Choroid plexus epithelial cell (primary cell): ENCODE measurements at places on chromosomes 2 and 18.

DNA sequence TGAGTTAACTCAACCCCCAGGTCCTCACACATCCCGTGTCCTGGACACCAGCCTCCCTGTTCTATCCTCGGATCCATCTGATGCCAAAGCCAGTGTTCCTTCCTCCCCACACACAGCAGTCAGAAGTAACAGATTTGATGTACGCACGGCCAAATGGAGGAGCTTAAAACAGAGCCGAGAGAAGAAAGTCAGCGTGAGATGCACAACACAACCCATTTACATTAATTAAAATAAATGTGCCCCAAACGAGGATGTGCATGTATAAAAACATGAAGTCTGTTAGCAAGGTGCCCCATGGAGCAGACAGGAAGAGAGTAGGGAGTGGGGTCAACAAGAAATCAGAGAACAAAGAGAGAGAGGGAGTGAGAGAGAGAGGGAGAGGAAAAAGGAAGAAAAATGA, 191.2 kb downstream of the HAUS1 start:
- no peak for DNase-seq

DNA sequence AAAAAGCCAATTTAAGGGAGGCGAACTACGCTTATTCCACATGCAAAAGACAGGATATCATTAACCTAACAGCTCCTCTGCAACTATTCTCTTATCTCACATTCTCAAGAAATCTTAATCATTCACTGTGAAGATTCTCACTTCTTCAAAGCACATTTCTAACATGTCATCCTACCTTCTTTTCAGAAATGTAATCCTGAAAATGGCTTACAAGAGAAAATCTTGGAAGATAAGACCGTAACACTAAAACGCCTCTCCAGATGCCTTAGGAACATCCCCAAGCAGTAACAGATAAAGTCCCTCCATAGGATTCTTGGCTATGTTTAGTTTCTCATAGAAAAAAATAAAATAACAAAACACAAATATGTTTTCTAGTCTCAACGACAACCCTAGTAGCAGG, 373.9 kb upstream of the CNTNAP5 start:
- no peak for DNase-seq

DNA sequence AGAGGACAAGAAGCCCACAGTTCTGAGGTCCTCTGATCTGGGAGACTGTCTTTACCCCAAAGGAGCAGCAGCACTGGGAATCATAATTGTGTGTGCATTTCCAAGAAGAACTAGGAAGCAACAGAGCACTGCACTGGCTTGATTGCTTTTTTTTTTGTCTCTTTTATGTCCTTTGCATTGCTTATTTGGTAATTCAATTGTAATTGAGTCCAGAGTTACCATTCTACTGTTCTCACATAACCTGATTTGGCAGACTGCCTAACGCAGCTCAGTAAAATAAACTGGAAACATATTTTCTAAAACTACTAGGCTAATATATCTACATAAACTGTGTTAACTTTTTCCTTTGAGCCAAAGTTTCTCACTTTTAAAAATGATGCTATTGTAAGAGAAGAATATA, 190.3 kb upstream of the SLC8A1 start:
- DNase-seq = peak; percentile 0

DNA sequence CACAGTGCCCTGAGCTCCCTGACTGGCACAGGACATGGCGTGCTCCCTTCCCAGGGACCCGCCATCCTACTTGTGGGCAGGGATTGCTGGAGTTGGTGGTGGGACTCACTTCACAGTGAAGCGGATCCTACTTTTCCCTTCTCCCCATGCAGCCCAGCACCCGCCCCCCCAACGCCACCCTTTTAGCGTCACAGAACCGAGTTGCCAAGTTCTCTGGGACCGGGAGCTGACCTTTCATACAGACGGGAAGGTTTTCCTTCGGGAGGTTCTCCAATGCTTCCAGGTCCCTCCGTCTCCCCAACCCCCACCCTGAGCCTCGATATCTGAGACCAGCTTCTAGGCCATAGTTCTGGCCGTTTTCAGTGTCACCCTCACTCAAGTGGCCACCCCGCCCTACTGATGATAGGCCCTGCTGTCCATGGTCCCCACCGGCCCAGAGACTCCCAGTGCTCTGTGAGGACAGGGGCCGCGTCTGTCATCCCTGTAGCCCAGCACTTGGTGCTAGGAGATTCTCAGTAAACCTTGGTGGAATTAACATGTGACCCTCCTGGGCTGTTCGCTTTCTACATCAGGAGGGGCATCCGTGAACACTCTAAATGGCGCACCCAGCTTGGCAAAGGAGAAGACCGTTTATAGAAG, 1.6 kb upstream of the DNMT3A start:
- no peak for DNase-seq

DNA sequence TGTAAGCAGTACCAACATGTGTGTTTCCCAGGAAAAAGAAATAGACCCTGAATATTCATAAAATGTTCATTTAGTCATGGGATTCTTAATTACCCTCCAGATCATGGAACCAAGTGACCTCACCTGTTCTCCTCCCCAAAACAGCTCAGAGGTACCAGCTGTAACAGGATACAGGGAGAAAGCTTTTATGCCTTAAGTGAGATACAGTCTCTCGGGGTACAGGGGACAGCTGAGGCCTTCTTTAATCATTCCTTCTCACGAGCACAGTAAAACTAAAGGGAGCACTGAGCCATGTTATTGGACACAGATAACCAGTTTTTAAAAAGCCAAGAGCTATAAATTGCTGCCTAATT, 16.6 kb downstream of the EPHA4 start:
- DNase-seq = no peak

GRCh38 chr18:71707985-71708500, 836.1 kb downstream of the CBLN2 start:
- DNase-seq = peak; percentile 66

- no peak for DNase-seq
Measured at GRCh38 chr2:8671802-8672201, 10.1 kb upstream of the ID2 start.

DNA sequence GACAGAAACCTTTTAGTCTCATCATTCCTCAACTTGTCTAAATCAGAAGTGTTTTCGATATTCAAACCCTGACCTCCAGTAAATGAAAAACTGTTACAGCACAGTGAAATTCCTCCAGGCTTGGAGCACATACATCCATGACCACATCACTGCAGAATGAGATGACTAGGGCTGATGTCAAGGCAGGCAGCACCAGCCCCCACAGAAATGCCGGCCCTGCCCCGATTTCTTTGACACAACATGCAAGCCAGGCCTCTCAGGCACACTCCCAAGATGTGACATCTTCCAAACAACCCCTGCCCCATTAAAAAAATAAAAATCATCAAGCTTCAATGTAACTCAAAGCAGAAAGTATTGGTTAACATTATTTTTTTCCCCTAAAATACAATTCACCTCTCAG, 103.3 kb downstream of the CTAGE1 start:
- DNase-seq = peak; percentile 95

GRCh38 chr2:110991911-110992310, 128.8 kb upstream of the BCL2L11 start:
- no peak for DNase-seq

GRCh38 chr2:103464831-103465230, 703.0 kb downstream of the TMEM182 start:
- DNase-seq = no peak

DNA sequence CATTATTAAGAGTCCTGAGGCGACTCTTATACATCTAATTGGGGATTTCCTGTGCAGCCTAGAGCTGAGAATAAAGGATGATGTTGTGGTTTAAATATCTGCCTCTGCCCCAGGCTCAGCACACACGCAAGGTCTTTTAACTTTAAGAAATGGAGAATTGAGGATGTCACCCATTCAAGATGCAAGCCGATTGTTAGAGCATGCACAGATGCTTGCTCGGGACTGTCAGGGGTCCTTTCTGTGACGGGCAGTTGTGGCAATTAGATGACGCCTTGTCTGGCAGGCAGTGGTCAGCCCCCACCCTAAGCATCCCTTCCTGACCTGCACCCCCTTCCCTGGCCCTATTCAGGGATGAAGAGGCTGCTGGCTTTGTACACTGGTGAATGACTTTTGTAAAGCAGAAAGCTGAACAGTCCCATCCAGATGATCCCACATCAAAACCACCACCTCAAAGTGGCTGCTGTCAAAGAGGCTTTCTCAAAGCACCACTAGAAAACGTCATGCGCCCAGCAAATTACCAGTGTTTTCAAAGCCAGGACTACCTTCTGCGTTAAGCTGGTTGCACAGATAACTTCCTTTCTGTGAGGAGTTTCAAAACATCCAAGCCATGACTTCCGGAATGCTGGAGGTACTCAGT, 23.7 kb downstream of the FAM178B start:
- no peak for DNase-seq

- no peak for DNase-seq
Measured at GRCh38 chr2:75518638-75519465, 41.9 kb downstream of the EVA1A start.

GRCh38 chr2:216687111-216687510, 8.2 kb downstream of the IGFBP5 start:
- DNase-seq = no peak

- no peak for DNase-seq
Measured at GRCh38 chr2:237408335-237409000, 5.5 kb downstream of the COL6A3 start.

- DNase-seq = no peak
Measured at GRCh38 chr2:45214550-45214949, 205.3 kb upstream of the SIX2 start.

GRCh38 chr2:207412787-207413310, 116.9 kb upstream of the CREB1 start:
- no peak for DNase-seq

- no peak for DNase-seq
Measured at GRCh38 chr2:10549195-10549594, 101.1 kb upstream of the ODC1 start.

- no peak for DNase-seq
Measured at GRCh38 chr18:21841570-21841969, 101.0 kb downstream of the MIB1 start.

- DNase-seq = no peak
Measured at GRCh38 chr2:64328756-64329155, 125.2 kb upstream of the LGALSL start.

GRCh38 chr2:220665108-220665471, 907.0 kb downstream of the EPHA4 start:
- DNase-seq = no peak

GRCh38 chr2:207768866-207769596, 675 bp downstream of the FZD5 start:
- DNase-seq = peak; percentile 20

- DNase-seq = no peak
Measured at GRCh38 chr2:83991992-83992391, 467.1 kb downstream of the SUCLG1 start.

DNA sequence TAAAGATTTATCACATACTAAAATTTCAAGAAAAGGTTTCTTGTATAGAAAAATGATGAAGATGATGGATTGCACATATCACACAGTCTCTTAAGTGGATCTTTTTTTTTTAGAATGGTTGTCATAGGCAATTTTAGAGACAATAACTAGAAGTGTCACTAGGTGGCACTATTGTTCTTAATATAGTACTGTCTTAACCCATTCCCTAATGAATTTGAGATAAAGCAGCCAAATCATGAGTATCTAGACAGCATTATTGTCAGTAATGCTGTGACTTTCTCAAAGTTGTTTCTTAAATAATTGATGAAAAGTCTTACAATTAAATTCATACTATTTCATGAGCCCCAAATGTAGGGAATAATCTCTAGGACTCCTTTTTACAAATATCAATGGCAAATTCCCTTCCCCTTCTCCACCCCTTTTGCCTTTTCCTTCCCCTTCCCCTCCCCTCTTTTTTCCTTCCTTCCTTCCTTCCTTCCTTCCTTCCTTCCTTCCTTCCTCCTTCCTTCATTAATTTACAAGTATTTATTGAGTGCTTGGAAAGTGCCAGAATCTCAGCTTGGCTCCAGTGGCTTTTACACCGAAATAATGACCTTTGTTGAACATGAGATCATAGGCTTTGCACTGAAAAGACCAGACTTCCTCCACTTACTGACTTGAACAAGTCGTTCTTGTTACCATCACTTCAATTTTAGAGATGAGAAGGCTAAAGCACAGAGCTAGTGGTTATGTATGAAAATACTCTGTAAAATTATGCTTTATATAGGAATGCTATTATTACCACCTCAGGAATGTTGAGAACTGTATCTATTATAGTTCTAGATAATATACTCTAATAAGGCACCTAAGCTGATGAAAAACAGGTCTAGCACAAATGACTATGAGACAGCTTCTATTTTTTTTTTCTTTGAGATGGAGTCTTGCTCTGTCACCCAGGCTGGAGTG, 19.8 kb downstream of the MYL12B start:
- DNase-seq = peak; percentile 89

DNA sequence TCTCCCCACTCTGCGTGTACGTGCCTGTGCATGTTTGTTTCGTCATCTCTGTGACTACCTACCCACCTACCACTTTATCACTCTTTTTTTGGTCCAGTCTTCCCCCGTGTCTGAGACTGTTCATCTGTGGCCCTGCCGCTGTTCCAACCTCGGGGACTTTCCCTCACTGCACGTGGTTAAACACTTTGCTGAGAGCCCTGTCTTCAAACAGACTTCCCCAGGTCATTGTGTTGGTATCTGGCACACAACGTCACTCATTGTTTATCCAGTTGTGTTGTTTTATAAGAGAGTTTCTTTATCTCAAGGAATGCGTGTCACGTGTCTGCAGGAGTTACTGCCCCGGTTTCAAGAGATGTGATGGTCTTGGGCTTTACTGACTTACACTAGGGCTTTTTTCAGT, 262.0 kb upstream of the RASGRP3 start:
- DNase-seq = peak; percentile 95

DNA sequence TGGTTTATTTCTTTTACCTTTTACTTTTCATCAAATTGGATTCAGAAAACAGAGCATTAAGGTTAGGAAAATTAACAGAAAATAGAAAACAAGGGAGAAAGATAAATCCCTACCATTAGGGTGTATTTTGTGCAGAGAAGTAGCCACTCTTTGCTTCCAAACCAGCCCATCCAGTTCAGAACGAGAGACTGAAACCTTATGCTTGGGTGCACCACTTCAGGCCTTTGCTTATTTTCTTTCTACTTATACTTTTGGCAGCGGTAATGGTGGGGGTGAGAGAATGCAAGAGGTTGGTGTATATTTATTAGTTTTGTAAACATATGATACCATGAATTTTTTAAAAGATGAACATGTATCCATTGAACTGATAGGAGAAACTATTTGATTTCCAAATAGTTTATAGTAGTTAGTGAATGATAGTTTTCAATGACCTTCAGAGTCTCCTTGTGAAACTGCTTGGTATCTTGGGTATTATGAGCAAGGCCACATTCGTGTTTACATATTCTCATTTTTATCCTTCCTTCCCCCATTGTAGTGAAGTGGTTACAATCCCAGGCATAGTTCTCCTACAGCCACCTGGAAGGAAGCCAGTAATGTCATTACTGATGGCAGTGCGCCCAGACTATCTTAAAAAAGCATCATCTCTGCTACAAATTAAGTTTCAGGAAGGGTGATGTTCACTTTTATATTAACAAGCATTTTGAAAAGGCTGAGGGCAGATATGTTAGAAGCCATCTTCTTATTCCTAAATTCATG, 60.8 kb downstream of the MFSD6 start:
- DNase-seq = peak; percentile 99
